ENCODE measurements at places on chromosomes 11 and 22.

DNA sequence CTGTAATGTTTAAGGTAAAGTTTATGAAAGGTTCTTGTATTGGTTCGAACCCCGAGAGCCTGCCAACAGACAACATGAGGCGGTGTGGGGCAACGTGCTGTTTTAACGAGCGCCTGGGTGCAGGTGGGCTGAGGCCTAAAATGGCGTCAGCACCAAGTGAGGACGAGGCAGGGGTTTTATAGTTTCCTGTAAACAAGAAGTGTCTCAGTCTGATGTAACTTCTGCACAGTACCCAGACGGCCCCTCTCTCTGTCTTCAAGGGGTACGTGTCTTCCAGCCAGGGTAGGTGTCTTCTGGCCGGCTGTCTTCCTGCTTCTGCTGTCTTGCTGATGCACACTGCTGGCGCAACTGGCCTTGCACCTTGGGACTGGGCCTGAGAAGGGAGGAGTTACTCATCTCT, 2.7 kb downstream of the PPFIBP2 start:
- no peak for DNase-seq

GRCh38 chr11:32094923-32095322, 4.0 kb downstream of the RCN1 start:
- no peak for DNase-seq

- no peak for DNase-seq
Observed at GRCh38 chr11:64810891-64811272, 531 bp upstream of the MEN1 start.

DNA sequence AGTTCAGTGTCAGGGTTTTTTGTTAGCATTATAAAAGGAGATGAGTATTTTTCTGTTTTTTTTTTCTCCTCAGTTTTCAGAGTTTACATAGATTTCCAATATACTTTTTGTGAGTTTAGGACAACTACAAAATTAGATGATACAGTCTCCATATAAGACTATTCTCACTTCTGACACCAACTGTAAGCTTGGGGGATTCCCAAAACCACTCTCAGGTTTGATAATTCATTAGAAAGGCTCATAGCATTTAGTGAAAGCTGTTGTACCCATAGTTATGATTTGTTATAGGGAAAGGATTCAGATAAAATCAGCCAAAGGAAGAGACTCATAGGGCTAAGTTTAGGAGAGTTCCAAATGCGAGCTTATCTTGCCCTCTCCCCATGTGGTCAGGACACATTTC, 24.1 kb downstream of the CUL5 start:
- no peak for DNase-seq

DNA sequence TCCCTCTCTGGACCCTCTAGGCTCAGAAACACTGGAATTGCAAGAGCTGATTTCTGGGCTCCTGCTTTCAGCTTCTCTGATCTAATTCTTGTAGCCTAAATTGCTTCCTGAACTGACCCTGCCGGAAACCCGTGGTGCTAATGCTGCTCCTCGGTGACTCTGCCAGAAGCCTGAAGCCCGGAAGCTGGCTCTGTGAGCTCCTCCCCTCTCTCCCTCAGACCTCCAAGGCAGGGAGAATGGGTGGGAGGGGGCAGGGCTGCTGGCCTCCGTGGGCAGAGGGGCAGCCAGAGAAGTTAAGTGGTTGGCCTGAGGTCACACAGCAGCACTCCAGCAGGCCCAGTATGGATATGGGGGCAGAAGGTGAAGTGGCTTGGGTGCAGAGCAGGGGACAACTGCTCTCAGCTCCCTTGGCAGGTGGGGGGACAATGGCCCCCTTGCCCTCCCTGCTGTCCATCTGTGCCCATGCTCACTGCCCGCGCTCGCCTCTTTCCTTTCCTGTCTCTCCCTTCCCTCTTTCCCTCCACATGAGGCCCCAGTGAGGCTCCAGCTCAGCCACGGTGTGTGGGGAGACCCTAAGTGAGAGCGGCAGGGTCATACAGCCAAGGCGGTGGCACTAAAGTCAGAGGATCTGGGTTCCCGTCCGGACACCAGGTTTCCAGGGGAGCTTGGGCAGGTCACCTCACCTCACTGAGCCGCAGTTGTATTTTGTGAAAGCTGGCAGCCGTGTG, 16.2 kb downstream of the CAPN5 start:
- no peak for DNase-seq

- no peak for DNase-seq
Observed at GRCh38 chr22:31150615-31151014, 9.4 kb upstream of the RNF185 start.
